Left kidney (tissue), 8 donors: ENCODE measurements at places on chromosomes 3 and 15. TPM values are rescaled to one million over a fixed set of nuclear protein-coding genes. Genes with fewer than 3 reads are reported as not detected.
A peak's percentile ranks its signal among the peaks of the same experiment; 100 is the strongest.

DNA sequence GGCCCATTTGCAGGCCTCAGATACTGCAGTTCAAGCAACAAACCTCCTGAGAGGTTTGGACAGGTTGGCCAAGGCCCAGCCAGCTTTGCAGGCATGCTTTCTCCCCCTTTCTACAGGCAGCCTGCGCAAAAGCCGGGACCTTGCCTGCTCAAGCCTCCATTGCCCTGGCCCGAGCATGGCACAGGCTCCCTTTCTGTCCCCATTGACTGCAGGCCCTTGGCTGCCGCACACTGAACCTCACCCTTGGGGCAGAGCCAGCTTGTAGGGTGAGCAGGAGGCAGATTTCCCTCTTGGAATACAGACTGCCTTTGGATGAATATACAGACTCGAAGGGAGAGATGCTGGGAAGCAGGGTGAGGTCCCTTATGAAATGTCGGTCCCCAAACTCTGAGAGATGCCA is 461.7 kb upstream of the PROK2 start:
- no peak for DNase-seq

Gene ZNF860
- polyA plus RNA-seq = 2.7 TPM

Gene SLC15A2
- 16.0 TPM for polyA plus RNA-seq

- DNase-seq = no peak
Measured at GRCh38 chr3:25091934-25092333, 336.1 kb upstream of the RARB start.

Gene MFAP1
- 65.8 TPM for polyA plus RNA-seq

DNA sequence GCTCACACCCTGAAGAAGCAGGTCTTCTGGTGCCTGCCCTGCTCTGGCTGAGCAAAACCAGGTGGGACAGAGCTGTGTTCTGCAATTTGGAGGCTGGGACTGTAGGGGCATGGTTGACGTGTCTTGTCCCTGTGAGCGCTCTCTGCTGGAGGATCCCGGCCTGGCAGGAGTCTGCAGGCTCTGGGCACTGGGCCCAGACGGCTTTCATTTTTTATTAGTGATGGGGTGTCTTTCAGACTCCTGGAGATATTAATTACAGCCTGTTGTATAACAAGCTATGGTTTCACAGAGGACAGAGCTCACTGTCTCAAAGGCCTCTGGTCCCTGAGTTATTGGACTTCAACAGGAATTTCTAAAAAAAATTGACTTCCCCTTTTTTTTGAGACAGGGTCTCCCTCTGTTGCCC is 29.5 kb upstream of the ZNF710 start:
- DNase-seq = peak; percentile 61
